BJ (cell line): ENCODE measurements at places on chromosomes 12 and 14.
A peak's percentile ranks its signal among the peaks of the same experiment; 100 is the strongest.

GRCh38 chr12:54592316-54592715 is 3.9 kb upstream of the PPP1R1A start:
- no peak for DNase-seq

DNA sequence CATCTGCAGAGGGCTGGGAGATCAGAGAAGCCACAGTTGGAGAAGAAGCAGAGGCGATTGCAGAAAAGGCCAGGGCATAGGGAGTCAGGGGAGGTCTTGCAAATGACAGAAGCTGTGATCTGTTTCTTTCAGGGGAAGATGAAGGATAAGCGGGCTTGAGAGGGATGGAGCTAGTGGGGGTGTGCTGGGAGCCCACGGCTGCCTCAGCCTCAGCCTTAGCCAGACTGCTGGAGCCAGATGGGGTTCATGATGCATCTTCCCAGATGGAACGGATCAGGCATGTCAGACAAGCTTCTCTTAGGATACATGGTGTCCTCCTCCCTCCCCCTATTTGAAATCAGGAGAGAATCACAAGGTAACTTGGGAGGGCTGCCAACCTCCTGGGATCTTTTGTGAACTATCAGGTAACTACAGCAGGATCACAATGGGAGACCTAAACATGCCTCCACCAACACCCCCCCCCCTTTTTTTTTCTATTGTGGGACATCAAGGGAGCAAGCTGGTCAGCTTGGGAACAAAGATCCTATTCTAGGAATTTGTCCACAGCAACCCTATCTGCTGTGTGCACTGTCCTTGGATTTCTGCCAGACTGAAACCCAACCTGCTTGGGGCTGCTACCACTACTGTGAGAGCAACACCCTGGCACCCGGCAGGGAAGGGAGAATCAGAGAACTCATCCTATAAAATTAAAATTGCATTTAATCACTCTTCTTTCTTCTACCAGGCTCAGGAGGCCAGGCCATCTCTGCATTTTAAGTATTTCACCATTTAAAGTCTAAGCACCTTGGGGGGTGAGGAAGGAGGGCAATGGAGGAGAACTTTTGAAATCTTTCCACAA is 10.7 kb upstream of the ATP2A2 start:
- no peak for DNase-seq

DNA sequence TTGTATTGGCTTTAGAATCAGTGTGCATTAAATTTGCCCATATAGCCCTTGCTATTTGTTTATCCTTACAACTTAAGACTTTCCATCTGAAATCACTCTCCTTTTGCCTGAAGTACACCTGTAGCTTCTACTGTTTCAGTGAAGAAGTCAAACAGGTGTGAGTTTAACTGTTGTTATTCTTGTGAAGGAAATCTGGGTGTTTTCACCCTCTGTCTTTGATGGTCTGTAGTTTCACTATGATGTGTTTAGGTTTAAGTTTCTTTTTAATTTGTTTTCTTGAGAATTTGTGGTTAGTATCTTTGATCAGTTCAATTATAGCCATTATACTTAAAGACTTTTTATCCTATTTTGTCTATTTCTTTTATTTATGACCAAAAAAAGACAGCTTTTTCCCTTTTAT is 68.9 kb upstream of the BBS10 start:
- DNase-seq: no peak

DNA sequence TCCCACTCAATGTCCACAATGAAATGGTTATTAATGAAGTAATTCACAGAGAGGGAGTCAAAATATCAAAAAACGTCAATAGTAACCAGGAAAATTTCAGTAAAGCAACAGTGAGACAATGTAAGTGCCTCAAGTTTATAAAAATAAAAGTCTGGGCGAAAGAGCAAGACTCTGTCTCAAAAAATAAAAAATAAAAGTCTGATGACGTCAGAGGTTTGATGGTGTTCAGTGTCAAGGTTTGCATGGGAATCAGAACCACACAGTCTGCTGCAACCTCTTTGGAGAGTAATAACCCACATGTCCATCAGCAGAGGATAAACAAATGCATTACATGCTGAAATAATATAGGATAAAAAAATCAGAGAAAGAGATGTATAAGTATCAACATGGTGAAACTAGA is 152.4 kb downstream of the ASCL1 start:
- no peak for DNase-seq

- no peak for DNase-seq
These were observed 5.9 kb downstream of the OAS3 start for GRCh38 chr12:112944024-112944690.

DNA sequence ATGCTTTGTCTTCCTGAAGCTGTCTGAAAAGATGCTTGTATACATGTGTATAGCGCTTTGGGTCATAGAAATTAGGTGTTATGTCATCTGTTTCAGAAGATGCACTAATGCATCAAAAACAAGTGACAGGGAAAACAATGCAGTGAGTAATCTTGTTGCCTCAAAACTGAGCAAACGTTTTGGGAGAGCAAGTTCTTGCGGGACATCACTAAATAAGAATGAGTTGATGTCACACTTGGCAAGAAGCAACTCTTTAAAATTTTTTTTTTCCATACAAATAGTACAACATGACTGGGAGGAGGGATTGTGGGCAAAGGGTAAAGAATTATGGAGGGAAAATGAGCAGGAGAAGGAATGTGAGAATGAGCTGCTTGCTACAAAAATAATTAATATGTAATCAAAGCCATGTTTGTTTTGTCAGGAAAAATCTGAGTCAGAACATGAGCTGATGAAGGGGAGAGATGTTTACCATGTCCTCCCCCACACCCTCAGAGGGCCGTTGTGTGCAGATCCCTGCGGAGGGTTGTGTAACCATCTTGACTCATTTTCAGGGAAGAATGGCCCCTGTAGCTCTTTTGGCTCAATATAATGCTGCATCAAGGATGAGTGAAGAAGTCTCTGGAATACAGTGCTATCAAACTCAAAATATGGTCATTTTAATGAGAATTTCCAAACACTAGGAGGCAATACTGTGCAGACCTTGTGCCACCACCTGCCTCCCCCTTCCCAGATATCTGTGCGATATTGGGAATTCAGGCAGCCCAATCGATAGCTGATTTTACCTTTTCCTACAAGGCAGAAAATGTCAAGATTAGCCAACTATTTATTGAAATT is 41.4 kb downstream of the BORCS5 start:
- DNase-seq: peak; percentile 96

- DNase-seq: no peak
These were observed 117.1 kb downstream of the SLC25A47 start for GRCh38 chr14:100440207-100440631.

- DNase-seq: no peak
These were observed 80.4 kb downstream of the EML1 start for GRCh38 chr14:99873653-99874052.

DNA sequence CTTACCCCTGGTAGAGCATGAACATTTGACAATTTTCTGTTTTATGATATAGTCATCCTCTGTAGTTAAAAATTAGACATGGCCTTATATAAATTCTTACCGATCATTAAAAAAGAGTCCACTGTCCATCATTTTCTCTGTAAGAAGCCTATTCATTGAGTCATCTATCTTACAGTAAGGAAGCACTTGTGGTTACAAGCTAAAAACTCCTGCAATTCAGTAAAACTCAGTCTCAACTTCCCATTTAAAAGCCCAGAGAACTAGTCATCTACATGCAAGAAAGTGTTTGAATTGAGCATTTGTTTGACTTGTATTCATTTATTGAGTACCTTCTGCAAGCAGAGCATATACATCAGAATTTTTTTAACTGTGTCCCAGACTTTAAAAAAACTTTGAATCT is 63.3 kb downstream of the GTF2A1 start:
- DNase-seq: no peak

DNA sequence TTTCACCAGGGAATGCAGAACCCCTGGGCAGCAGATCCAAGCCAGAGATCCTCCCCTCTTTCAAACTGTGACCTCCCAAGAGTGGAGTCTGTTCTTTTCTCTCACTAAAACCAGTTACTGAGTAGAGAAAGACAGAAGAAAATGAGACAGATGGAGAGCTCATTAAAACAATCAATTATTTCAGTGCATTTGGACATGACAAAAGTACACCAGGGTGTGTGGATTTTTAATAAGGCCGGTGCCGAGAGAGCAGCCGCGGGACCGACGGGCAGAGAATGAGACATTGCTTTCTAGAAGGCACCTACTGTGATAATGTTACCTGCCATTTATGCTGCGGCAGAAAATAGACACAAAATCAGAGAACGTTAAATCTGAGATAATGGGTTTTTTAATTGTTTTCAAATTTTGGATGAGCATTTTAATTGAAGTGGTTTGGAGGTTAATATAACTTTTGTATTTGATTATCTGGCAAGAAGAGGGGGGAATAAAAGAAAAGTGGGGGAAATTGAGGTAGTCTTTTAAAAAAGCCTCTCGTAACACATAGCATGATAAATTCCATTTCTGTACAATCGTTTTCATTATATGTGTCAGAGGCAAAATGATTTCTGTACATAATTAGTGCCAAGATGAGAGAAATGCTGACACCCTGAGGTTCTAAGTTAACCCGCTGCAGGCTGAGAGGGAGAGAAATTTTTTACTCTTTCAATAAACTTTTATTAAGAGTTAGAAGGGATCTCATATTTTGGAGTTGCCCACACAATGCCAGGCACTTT is 70.8 kb downstream of the HSPB8 start:
- no peak for DNase-seq

- DNase-seq: no peak
These were observed 194.2 kb downstream of the SYT10 start for GRCh38 chr12:33245434-33245833.

- DNase-seq: no peak
These were observed 36.3 kb downstream of the SNRNP35 start for GRCh38 chr12:123494124-123494851.

DNA sequence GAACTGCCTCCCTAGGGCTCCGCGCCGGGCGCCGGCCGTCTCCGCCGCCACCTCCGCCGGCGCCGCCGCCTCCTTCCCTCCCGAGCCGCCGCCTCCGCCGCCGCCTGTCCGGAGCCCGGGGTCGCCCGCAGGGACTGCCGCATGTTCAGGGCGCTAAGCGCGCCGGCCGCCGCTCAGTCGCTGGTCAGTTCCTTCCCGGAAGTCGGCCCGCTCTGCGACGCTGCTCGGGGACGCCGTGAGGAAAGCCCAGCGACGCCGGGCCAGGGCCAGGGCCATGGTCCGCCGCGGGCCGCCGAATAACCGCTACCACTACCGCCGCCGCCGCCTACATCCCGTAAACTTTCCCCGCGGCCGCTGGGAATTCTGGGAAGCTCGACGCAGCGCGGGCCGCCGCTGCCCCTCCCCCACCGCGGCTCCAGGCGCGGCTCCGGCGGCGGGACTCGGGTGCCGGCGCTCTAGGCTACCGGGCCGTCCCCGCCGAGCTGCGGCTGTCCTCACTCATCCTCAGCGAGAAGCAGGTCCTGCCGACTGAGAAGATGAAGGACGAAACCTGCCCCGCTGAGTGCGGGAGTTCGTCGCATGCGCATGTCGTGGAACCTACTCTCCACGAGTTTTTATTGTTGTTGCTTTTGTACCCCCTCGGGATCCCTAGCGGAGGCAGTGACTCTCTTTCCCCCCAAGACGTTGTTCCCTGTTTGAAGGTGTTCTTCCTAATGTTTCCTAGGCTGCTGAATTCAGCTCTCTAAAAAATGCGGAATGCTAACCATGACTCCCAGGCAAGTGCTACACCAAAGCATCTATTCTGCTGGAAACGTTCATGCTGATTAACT is at the start of gene SAV1:
Gene SAV1 (minus strand): TSS at position 311 of the 830 bp plus-strand sequence. CDS start 339 bp downstream, outside the sequence.
- DNase-seq: no peak

- DNase-seq: no peak
These were observed 22.2 kb downstream of the MANSC1 start for GRCh38 chr12:12327802-12328201.
